ENCODE measurements at places on chromosomes 6 and 20.

DNA sequence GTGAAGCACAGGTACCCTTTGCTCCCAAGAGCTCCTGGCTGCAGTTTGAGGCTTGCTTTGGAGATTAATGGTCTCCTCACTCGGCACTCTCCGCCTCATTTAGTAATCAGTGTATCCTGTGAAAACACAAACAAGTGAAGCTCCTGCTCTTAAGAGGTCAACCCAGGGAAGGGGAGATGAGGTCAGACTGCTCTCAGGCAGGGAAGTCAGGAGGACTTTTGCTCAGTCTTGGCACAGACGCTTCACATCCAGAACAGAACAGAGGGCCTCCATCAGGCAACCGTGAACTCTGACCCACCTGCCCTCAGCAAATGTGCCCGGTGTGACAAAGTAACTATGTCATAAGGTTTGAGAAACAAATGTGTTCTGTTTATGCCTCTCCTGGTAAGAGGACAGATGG is 428.8 kb upstream of the JARID2 start:
- no peak for DNase-seq

DNA sequence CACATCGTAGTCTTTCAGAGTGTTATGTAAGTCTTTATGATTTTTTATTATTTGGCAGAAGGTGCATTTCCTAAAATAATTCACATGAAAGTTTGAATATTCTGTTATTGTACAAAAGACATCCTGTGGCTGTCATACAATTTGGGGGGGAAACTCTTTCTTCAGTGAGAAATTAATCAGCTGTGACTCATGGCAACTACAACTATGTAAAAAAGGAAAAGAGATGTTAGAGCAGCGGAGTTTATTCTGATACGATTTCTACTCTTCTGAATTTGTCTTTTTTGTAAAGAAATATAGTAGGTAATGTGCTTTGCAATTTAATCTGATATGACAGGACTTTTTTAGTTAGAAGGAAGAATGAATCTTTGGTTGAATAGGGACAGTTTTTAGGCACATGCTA is 14.2 kb downstream of the COL19A1 start:
- DNase-seq = no peak

GRCh38 chr6:127102299-127102698 is 16.2 kb upstream of the RSPO3 start:
- DNase-seq = peak; percentile 79

GRCh38 chr6:93183531-93183972 is 235.8 kb downstream of the EPHA7 start:
- DNase-seq = no peak

- no peak for DNase-seq
Measured at GRCh38 chr6:150183966-150184365, 41.1 kb downstream of the PPP1R14C start.

DNA sequence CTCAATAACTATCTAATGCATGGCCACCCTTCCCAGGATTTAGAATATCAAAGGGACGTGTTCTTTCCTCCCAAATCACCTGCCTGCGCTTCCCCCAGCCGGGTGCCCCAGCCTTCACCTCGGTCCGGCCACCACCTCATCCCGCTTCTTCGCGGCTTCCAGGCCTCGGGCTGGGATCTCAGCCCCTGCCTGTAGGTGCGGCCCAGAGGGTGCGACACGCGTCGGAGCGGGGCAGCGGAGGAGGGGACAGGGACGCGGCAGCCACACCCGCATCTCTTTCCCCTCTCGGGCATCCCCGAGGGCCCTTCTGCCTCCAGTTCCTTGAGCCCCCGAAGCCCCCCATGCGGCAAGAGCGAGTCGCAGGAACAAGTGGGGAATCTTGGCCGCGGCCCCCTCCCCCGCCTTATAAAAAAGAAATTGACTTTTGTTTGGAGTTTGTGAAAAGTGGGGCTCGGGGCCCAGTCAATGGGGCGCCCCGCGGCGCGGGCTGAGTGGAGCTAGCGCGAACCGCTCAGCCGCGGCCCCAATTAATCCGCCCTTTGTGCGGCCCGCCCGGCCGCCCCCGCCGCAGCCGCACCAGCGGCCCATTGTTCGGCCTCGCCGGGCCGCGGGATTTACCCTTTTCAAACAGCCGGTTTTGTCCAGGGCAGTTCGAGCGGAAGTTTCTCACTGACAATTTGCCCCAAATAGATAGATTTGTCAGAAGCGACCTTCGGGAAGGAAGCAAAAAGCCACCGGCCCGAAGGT is 8.4 kb upstream of the NR2E1 start:
- no peak for DNase-seq

DNA sequence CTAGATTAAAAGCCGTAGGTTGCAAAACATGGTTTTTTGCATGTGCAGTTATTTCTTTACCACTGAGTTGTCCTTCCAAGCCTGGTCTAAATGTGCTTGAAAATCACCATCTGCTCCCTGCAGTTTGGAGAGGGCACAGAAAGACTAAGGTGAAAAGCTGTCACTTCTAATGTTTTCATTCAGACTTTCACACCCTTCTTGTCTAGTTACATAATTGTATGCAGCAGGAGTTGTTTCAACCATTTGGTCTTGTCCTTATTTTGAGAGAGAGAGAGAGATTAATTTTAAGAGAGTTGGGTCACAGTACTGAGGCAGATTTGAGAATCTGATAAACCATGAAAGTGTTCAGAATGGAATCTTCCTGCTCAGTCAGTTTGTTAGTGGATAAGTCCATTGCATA is 82.5 kb downstream of the ARID1B start:
- DNase-seq = no peak

GRCh38 chr20:23019403-23019802 is 15.7 kb upstream of the SSTR4 start:
- DNase-seq = no peak

GRCh38 chr6:44149369-44150012 is 9.1 kb upstream of the CAPN11 start:
- no peak for DNase-seq

DNA sequence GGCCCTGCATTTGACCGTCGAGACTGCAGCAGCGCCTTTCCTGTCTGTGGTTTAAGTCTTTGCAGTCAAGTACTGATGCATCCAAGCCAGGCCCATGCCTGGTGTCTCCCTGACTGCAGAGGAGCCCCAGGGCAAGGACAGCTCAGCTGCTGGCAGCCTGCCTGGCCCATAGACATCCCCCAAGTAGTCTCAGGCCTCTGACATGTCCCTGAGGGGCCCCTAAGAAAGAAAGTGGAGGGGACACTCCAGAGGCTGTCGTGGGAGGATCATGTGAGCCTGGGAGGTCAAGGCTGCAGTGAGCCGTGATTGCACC is 18.0 kb downstream of the HRH3 start:
- peak; percentile 68 for DNase-seq

DNA sequence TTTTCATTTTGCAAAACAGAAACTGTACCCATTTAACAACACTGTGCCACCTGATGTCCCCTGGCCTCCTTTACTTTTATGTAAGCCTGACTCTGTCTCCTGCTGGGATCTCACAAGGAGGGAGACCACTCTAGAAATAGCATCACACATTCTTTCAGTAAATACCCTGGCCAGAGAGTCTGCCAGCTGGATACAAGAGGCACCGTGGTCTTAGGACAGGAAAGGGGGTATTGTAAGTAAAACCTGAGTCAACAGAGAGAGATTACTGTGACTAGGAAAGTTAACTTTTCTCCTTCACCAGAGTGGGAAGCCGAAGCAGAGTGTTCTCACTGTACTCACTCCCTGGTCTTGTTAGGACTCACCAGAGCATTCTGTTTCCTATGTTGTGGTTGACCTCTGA is 27.8 kb downstream of the CMTR1 start:
- no peak for DNase-seq

- peak; percentile 93 for DNase-seq
Measured at GRCh38 chr6:36436466-36436865, 6.2 kb downstream of the PXT1 start.

DNA sequence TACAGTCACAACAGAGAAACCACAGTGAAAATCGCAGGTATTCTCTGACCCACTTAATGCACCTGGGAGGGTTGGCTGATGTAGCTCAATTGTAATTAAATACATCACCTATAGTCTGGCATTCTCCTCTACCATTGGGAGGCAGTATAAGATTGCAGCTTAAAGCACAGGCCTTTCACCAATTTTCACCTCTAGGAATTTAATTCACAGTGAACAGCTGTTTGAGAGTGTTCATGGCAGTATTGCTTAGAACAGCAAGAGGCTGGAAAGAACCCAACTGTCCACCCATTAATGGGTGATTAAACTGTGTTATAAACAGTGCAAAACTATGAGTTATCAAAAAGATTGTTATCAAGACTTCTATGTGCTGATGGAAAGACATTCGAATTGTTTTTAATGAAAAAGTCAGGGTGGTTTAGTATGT is 2.0 kb downstream of the EDEM2 start:
- peak; percentile 60 for DNase-seq

- peak; percentile 79 for DNase-seq
Measured at GRCh38 chr6:113365191-113365590, 492.0 kb upstream of the MARCKS start.

- DNase-seq = peak; percentile 55
Measured at GRCh38 chr6:53441035-53441493, 92.3 kb upstream of the ELOVL5 start.

GRCh38 chr6:34600101-34600500 is 44.0 kb upstream of the SPDEF start:
- no peak for DNase-seq

DNA sequence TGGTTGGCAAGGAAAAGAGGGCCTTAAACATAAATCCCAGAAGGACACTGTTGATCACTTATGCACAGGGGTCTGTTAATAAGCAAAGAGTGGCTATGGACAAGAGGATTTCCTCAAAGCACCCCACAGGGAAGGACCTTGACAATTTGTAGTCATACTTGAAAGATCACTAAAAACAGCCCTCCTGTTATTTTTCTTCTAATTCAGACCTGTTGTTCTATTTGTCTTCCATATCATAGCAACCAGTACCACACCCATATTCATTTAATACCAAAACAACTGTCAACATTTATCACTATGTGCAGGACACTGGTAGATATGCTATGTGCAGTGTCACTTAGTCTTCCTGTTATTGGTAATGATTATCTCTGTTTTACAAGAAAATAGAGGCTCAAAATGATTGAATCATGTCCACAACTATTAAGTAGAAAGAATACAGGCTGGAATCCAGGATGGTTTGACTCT is 3.2 kb upstream of the DYNLRB1 start:
- no peak for DNase-seq
